CD4-positive, alpha-beta T cell treated with Interleukin-6 at 100 ng/mL for 8 hours (primary cell): ENCODE measurements at places on chromosomes 16 and 17.

GRCh38 chr17:74875155-74875976, 2.6 kb upstream of the FDXR start:
- DNase-seq, result no peak

- no peak for DNase-seq
Measured at GRCh38 chr17:8746501-8747236, 2.0 kb upstream of the CCDC42 start.

DNA sequence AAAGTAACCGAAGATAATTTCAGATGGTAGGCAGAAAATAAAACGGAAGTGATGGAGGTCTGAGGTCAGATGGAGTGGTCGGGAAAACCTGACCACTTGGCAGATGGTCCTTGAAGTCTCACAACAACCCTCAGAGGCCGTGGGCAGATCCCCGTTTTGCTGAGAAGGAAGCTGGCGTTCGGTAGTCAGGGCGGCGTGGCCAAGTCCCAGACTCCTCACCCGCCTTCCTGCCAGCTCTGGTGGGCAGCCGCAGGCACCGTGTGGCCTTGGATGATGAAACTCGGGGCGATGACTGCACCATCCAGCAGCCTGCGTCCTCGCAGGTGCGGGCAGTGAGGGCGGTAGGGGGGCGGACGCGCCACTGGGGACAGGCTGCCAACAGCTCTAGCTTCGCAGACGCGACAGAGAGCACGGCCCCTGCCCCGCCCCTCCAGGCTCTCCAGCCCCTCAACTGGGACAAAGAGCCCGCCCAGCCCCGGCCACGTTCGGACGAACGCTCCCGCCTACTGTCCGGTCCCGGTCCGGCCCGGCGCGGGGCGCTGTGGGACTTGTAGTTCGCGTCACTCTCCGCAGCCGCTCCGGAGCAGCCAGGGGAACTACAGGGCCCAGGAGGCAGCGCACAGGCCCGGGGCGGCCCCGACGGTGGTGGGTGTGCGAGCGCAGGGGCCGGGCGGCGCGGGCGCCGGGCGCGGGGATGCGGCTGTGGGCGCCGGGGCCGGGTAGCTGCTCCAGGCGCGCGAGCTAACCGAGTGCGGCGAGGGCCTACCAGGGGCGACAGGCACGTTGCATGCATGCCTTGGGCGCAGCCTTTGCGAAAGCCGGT, at the start of gene GPT2:
TSS of gene GPT2 (plus strand) at position 673 of the 823 bp plus-strand sequence. CDS start 354 bp downstream, outside the sequence.
- DNase-seq, result peak; percentile 70

DNA sequence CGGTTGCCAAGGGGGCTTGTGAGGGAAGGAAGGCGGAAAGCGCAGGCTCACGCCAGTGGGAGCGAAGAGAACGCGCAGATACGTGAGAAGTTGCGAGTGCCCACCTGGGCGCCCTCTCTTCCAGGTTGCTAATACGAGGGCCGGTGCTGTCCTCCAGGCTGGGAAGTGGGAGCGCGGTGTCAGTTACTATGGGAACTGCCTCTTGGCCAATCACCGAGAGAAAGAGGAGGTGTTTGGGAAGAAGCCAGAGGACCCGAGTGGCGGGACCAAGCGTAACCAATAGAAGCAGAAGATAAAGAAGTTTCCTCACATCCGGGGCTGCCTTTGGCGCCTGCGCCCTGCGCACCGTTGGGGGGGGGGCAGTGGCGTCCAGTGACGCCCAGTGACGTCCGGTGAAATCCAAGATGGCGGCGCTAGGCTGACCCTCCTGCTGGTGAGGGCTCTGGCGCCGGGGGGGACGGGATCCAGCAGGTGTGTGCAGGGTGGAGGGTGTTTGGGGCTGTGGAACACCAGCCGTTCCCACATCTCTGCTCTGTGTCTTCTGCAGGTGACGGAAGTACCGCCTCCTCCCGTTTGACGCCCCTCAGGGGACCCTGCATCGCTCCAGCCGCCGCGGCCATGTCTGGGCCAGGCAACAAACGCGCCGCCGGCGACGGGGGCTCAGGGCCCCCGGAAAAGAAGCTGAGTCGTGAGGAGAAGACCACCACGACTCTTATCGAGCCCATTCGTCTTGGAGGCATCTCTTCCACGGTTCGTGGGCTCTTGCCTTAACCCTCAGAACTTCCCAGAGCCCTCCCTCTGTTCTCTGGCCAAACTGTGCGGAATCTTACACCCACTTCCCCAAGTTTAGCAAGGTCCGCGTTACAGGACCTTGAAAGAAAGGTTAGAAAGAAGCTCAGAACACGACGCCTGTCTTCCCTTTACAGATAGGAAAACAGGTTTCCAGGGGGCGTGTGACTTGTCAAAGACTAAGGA, at the start of the genes CFAP119 and RNF40:
TSS of gene CFAP119 (minus strand) at position 135 of the 975 bp plus-strand sequence. CDS start 314 bp downstream, outside the sequence.
TSS of gene RNF40 (plus strand) at position 395 of the 975 bp plus-strand sequence. CDS start at position 619, 224 bp downstream.
- DNase-seq, result peak; percentile 92

GRCh38 chr16:85860413-85861094, 38.4 kb upstream of the IRF8 start:
- DNase-seq, result no peak

GRCh38 chr17:82553210-82553930, 33.8 kb downstream of the FOXK2 start:
- DNase-seq, result no peak

DNA sequence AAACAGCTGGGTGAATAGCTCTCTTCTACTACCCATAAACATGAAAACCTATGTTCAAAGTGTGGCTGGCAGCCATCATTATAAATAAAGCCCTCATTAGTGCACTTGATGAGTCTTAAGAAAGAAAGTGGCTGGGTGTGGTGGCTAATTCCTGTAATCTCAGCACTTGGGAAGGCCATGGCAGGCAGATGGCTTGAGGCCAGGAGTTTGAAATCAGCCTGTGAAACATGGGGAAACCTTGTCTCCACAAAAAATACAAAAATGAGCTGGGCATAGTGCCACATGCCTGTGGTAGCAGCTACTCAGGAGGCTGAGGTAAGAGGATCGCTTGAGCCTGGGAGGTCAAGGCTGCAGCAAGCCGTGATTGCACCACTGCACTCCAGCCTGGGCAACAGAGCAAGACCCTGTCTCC, 28.3 kb upstream of the APPBP2 start:
- DNase-seq, result no peak

DNA sequence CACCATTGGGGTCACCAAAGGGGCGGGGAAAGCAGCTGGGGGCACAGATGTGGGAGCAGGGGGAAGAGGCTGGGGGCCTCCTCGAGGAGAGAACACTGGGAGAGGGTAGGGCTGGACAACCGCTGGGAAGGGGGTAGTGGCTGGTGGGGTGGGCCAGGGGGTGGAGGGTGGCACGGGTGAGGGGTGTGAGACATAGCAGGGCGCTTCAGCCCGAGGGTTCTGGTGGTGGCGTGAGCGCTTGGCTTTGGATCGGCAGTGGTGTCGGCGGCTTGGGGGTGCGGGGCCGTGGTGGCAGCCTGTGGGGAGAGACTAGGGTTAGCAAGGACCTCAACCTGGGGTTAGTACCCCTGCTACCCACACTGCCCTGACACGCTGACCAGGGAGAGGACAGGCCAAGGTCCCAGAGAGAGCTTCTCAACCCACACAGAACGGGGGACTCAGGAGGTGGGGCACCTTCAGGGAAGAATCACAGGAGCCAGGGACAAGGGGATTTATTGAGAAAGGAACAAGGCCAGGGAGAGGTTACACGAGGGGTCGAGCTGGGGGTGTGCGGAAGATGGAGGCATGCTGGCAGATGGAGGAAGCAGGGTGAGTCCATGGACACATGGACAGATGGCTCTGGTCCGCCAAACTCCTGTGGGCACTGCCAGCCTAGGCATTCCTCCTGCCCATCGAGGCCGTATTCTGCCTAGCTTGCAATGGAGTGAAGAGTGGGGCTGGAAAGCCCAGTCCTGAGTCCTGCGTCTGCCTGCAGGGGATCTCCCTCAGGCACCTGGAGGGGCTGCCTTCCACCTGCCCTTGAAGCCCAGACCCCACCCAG, 8.4 kb downstream of the PER1 start:
- no peak for DNase-seq

DNA sequence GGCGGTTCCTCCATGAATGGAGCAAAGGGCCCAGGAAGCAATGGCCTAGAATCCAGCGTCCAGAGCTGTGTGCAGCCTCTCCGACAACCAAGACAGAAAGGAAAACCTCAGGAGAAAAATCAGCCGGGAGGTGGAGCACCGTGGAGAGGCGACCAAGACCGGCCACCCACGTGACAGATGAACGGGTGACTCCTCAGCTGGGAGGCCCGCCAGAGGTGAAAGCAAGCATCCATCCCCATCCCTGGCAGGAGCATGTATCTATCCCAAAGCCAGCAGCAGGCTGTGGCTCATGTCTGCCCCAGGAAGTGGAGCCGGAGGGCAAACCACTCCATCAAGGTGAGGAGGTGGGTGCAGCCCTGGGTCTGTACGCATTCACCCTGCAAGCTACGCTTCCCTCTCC, 52.1 kb downstream of the FOXL1 start:
- no peak for DNase-seq

GRCh38 chr17:53971361-53971760, 148.6 kb downstream of the KIF2B start:
- DNase-seq, result no peak

DNA sequence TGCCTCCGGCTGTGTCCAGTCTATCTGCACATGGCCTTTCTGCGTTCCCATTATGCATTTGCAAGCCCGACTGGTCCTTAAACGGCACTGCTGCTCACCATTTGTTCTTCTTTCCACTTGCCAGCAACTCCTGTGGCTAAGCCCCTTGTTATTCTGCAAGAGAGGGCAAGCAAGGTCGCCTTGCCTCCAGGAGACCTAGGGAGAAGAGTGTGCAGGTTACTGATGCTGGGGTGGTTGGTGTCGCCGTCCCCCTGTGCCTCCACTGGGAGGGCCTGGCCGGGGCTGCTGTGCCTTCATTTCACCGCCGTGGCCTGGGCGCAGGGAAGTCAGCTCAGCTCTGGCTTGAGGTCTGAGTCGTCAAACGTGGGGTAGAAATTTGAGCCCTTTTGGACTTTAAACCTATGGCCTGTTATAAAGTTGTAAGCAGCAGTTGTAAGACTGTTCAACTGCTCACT, 12.7 kb downstream of the SLC6A4 start:
- DNase-seq, result no peak

- DNase-seq, result no peak
Measured at GRCh38 chr16:13552062-13552959, 367.6 kb upstream of the ERCC4 start.

DNA sequence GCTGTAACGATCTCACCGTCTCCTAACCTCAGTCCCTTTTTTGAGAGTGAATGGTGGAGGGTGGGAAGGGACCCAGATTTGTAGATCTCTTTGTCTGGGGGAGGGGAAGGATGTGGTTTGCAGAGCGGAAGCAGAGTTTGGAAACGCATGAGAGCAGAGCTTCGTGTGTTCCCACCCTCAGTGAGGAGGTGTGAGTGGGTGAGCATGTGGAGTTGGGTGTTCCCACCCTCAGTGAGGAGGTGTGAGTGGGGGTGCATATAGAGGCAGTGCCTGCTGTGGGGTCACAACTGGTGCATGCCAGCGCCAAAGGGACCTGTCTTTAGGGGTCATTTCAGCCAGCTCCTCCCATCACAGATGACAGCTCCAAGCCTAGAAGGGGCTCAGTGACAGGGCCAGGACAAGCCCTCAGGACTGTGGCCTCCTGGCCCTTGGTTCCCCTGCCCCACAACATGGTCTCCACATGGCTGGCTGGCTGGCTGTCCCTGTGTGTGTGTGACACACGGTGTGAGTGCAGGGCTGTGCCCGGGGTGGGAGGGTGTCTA, 1.8 kb upstream of the CISD3 start:
- peak; percentile 84 for DNase-seq

DNA sequence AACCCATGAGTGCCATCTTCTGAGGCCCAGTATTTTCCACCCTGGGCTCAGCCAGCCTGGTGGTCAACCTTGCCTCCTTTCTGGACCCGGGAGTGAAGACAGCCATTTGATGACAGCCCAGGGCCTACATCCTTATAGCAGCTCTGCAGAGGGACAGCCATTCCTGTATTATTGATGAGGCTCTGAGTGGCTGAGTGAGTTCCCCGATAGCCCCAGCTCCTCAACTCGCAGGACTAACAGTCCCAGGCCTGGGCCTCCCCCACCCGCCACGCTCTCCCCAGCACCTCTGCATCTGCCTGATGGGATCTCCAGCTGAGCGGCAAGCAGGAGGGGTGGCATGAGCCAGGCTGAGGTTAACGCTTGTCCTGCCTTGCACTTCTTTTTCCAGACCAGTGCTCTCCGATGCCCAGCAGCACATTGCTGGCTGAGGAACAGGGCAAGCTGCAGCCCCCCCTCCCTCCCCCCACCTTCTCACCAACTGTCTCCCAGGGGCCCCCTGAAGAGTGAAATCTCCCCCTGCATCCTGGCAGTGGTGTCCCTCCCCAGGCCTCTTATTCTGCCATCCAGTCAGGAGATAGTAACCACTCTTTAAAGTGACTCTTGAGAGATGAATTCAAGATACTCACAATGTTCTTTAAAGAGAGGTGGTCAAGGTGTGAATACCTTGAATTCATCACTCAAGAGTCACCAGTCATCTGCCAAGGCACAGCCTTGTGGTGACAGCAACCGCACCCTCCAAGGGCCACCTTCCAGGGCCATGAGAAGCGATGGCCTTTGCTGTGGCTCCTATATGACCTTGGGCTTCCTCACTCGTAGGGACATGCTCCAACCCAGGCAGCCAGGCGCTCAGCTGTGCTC, 23.5 kb downstream of the CACNG5 start:
- DNase-seq, result no peak

- peak; percentile 35 for DNase-seq
Measured at GRCh38 chr16:30005341-30006094, 5.3 kb downstream of the DOC2A start.

- DNase-seq, result no peak
Measured at GRCh38 chr16:83187405-83187804, 560.6 kb downstream of the CDH13 start.

DNA sequence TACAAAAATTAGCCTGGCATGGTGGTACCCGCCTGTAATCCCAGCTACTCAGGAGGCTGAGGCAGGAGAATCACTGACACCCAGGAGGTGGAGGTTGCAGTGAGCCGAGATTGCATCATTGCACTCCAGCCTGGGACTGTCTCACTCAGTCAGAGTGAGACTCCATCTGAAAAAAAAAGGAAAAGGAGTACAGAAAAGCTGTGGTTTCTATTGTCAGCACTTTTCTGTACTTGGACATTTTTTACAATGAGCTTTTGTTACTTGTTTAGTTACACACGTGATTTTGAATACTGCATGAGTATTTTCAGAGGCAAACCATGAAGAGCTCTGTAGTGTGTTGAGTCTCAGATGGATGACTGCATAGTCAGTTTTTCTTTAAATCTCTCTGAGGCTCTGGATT, 26.3 kb downstream of the ZC3H18 start:
- no peak for DNase-seq

DNA sequence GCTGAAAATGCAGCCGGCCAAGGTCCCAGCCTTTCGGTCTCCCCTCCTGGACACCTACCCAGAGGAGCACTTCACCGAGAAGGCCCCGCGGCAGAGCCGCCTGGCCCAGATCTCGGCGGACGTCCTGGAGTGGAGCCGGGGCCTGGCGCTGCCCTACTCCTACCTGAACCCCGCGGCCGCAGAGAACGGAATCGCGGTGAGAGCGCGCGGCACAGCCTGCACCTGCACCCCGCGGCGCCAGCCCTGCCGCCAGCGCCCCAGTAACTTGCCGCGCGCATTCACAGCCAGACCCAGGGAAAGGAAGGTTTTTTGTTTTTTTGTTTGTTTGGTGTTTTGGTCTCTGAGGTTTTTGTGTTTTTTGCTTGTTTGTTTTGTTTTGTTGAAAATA, 15.2 kb downstream of the ALOX12B start:
- no peak for DNase-seq

DNA sequence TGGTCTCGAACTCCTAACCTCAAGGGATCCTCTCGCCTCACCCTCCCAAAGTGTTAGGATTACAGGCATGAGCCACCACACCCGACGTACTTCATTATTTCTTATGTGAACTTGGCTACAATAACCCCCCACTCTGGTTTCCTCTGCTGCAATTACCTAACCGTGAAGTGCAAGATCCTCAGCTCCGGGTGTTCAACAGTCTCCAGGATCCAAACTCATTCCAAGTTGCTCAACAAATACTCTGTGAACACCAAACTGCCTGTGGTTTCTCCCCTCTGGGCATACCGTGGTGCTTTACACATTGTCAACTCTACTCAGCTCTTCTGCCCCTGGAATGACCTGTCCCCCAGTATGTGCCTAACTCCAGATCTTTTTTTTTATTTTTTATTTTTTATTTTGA, 6.8 kb upstream of the SULT1A1 start:
- no peak for DNase-seq
